ENCODE measurements at places on chromosomes 6 and 20.

DNA sequence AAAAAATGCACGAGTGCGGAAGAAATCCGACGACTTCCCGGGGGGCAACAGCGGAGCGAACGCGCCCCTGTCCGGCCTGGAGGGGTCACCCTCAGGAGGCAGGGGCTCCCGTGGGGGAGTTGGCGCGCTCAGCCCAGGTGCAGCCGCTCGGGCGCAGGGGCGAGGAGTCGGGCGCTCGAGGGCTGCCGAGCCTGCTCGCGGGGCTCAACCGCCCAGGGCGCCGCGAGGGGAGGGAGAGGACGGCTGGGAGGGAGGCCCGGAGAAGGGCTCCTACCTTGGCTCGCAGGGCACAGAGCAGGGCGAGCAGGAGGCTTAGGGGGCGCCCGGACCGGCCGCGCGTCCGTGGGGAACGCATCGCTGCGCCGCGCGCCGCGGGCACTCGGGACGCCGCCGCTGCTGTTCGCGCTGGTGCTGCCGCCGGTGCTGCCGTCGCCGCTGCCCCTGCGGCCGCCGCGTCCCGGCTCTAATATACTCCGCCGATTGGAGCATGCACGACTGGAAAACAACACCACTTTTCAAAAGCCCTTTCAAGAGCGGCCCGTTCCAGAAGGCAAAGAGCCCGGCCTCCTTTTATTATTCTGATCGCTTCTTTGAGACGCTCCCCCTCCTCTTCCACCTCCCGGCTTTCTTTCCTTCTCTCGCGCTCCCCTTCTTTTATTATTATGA is 490 bp downstream of the JAG1 start:
- peak; percentile 34 for DNase-seq

GRCh38 chr20:32518593-32519380 is 66.3 kb downstream of the NOL4L start:
- no peak for DNase-seq

DNA sequence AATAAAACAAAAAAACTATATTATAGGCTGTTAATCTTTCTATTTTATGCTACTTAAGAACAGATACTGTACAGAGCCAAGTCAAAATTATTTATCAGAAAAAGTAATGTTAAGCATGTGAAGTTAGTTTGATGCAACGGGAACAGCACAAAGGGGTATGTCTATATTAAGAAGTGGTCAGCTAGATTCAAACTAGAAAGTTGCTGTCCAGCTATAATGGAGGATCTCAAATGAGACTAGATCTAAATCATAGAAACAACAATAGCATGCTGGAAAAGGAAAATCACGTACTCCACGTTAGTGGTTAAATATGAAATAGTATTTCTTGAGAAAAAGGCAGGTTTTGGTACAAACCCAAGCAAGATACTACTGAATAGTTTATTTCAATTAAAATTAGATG is 1124.0 kb downstream of the GRIK2 start:
- no peak for DNase-seq

DNA sequence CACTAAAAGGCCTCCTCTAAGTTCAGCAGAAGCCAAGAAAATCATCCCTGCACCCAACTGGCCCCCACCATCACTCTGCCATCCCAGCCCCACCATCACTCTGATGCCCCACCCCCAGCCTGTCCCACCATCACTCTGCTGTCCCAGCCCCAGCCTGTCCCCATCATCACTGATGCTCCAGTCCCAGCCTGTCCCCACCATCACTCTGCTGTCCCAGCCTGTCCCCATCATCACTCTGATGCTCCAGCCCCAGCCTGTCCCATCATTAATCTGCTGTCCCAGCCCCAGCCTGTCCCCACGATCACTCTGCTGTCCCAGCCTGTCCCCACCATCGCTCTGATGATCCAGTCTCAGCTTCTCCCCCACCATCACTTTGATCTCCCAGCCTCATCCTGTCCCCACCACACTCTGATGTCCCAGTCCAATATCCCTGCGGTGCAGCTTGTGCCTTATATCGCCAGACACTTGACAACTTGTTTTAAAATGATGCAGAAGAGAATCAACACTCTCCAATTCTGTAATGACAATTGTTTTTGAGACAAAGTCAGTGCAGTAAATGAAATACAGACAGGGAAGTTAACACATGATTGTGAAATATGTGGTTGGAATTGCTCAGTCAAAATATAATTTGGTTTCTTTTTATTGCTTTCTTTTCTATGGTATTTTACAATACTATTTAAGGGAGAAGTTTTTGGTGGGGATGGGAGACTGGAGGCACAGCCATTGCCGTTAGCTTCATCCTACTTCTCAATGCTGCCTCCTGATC is 100.8 kb downstream of the TNFAIP3 start:
- DNase-seq: no peak

GRCh38 chr20:44703956-44704488 is 11.1 kb upstream of the CCN5 start:
- DNase-seq: no peak

GRCh38 chr6:41191569-41191968 is 9.4 kb downstream of the TREML2 start:
- peak; percentile 45 for DNase-seq

- no peak for DNase-seq
Observed at GRCh38 chr6:69913361-69913760, 47.0 kb downstream of the COL19A1 start.

GRCh38 chr6:9101920-9102319 is 666.6 kb upstream of the SLC35B3 start:
- DNase-seq: no peak

DNA sequence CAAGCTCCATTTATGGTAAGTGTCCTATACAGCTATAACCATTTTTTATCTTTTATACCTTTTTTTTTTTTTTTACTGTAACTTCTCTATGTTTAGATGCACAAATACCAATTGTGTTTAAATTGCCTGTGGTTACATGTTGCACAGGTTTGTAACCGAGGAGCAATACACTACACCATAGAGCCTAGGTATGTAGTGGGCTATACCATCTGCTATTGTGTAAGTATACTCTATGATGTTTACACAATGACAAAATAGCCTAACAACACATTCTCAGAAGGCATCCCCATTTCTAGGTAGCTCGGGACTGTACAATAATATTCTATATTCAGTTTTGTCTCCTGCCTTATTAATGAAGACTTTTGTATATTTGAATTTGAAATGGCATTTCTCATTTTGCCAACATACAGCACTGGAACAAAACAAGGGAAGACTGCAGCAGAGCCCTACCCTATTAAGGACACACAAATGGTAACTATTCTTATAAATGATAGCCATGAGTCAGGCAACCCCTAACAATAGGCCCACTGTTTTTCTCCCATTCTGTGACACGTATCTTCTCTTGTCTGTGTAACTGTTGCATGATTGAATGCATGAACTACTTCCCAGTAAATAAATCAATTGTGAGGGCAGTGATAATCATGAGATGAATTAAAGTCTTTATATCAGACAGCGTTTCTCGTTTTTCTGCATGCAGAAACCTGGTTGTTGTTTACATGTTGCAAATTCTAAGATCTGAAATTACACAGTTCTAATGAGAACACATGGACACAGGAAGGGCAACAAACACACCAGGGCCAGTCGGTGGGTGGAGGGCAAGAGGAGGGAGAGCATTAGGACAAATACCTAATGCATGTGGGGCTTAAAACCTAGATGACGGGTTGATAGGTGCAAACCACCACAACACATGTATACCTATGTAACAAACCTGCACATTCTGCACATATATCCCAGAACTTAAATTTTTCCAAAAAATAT is 173.9 kb downstream of the EPM2A start:
- no peak for DNase-seq

GRCh38 chr6:158622545-158623190 is 21.9 kb downstream of the DYNLT1 start:
- DNase-seq: no peak
